ENCODE measurements at places on chromosomes 3 and 15. TPM values are rescaled to one million over a fixed set of nuclear protein-coding genes. Genes with fewer than 3 reads are reported as not detected.

KCNMB3 gene
- 1.4 TPM for total RNA-seq

HIGD2B gene
- not detected for total RNA-seq

ANAPC13 gene
- total RNA-seq: 54.6 TPM

BOC gene
- 10.0 TPM for total RNA-seq

QARS1 gene
- total RNA-seq: 341 TPM

SCN5A gene
- 0.96 TPM for total RNA-seq

NEO1 gene
- total RNA-seq: 16.2 TPM

ARF4 gene
- 226 TPM for total RNA-seq

GPR87 gene
- total RNA-seq: not detected

SCAANT1 gene
- not detected for total RNA-seq

CD276 gene
- 121 TPM for total RNA-seq

SLC28A1 gene
- total RNA-seq: not detected

CCDC39 gene
- total RNA-seq: not detected

CCDC13 gene
- total RNA-seq: 1.8 TPM

NECTIN3 gene
- 48.9 TPM for total RNA-seq

KIF15 gene
- total RNA-seq: 4.9 TPM

CPB1 gene
- not detected for total RNA-seq

Measured in epithelial cell of alveolus of lung (primary cell).